Cerebellum (tissue), 4 donors: ENCODE measurements at places on chromosomes 13 and 19. TPM values are rescaled to one million over a fixed set of nuclear protein-coding genes. Genes with fewer than 3 reads are reported as not detected.

Gene CD33
- total RNA-seq: 0.36 TPM

Gene ZNF616
- total RNA-seq: 27.1 TPM

GRCh38 chr19:7159105-7159933 lies 89.8 kb downstream of the ZNF557 start:
- DNase-seq: peak; percentile 85

GRCh38 chr13:51286135-51287002 lies 53.1 kb upstream of the SERPINE3 start:
- peak; percentile 71 for DNase-seq

- DNase-seq: no peak
Measured at GRCh38 chr13:73092829-73093228, 34.0 kb downstream of the KLF5 start.

DNA sequence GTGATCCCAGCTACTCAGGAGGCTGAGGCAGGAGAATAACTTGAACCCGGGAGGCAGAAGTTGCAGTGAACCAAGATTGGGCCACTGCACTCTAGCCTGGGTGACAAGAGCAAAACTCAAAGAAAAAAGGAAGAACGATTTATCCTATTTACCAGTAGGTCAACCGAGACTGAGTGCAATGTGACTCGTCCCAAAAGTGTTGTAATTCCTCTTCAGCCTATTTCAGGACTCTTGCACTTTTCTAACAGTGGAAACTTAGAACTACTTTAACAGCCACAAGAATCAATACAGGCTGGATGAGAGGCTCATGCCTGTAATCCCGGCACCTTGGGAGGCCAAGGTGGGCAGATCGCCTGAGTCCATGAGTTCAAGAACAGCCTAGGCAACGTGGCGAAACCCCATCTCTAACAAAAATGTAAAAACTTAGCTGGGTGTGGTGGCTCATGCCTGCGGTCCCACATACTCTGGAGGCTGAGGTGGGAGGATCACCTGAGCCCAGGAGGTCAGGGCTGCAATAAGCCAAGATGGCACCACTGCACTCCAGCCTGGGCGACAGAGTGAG lies 4.3 kb upstream of the NR1H2 start:
- DNase-seq: no peak

DNA sequence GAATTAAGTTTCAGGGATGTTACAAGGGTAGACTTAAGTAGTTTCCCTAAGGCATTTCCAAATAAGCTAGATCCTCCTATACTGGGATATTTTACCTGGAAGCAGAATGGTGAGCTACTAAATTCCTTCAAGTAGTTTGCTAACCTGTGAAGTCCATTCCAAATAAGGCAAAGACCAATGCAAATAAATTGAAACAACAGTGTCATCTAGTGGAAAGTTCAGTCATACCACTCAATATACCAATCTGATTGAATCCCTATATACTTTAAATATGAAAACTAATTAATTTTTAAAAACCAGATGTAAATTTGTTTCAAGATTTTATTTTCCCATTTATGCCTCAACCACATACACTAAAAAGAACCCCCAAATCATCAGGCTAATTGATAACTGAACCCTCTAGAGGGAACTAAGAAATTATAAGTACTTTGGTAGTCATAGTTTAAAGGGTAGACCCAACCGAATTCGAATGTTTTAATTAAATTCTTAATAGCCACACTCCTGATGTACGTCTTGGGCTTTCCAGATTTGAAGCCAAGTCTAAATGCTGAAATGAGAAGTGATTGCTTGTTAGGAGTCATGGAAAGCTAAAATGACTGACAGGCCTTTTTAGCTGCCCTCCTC lies 223.7 kb downstream of the TBC1D4 start:
- DNase-seq: peak; percentile 4
